ENCODE measurements at places on chromosomes 6 and 20. TPM values are rescaled to one million over a fixed set of nuclear protein-coding genes. Genes with fewer than 3 reads are reported as not detected.

The OPN5 gene
- not detected for total RNA-seq

The KCNG1 gene
- not detected for total RNA-seq

DNA sequence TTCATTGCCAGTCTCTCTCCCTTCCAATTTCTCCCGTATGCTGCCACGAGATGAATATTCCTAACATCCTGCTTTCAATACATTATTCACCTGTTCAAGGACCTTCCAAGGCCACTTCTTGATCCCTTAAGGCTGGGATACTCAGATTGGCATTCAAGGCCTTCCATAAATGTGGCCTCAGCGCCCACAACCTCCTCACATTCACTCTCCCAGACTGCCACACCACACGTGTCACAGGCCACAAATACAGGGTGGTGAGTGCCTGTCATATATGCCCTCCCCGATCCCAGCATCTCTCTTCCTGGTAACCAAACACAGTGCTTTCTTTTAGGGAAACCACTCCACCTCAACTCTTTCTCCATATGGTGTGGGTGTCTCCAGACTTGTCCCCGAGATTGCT is 55.5 kb downstream of the TTI1 start:
- DNase-seq, result no peak

DNA sequence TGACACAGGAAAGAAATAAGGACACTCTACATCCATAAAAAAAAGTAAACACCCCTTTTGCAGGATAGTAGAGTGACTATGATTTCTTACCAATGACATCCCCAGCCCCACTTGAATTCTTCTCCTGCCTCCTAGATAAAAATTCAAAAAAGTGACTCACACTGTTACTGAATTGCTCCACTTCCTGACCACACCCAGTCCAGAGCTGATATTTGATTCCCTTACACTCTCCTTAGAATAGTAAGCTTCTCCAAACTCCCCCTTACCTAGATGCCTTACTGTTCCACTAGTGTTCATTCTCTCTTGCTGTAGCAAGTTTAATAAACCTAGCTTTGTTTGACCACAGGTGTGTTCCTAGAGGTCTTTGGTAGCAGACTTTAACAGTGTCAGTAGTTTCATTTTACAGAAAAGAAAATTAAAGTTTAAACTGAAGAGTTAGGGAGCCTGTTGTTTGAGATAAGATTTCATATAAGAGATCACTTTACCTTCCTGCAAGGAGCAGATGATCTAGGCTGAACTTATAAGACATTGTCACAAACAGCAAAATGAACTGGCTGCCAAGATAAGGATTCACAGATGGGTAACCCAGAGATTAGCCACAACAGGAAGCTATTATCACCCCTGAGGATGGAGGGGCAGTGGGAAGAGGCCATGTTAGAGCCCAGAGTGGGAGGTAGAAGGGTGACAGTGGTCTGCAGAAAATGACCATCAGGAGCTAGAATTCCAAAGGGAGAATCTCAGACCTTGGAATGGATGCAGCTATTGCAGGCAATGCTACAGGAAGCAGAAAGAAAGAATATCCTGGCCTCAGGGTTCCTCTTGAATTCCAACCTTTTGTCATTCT is 28.4 kb upstream of the BTN3A2 start:
- no peak for DNase-seq

GRCh38 chr6:125995972-125996580 is 9.7 kb downstream of the TRMT11 start:
- DNase-seq, result peak; percentile 79

The CD93 gene
- total RNA-seq, result 0.47 TPM

The HLA-DMA gene
- total RNA-seq, result 32.1 TPM

- no peak for DNase-seq
Observed at GRCh38 chr6:43331891-43332290, 23.3 kb upstream of the CRIP3 start.

- no peak for DNase-seq
Observed at GRCh38 chr6:20331042-20331441, 70.6 kb upstream of the E2F3 start.

GRCh38 chr6:123091091-123091895 is 95.3 kb downstream of the CLVS2 start:
- no peak for DNase-seq

The TAGAP gene
- 106 TPM for total RNA-seq

Measured in activated naive CD8-positive, alpha-beta T cell treated with anti-CD3 and anti-CD28 coated beads, Interleukin-2, amount 10 ng/mL, durations not matched to agents 7 days and 5 days (primary cell).